ENCODE measurements at places on chromosomes 16 and 17.

GRCh38 chr16:64149756-64150155 lies 972.1 kb downstream of the CDH11 start:
- no peak overlapping the region for H3K4me3 ChIP-seq
- H3K27ac ChIP-seq = no peak overlapping the region
- no peaks in the 10 kb centered on the region for H3K36me3 ChIP-seq
- no peaks in the 10 kb centered on the region for H3K27me3 ChIP-seq
- no peak for DNase-seq

- H3K4me1 ChIP-seq = peaks cover 22% of the 10 kb centered on the region
- H3K4me3 ChIP-seq = no peak overlapping the region
- no peak for DNase-seq
- H3K27me3 ChIP-seq = no peaks in the 10 kb centered on the region
Measured at GRCh38 chr16:66936889-66937554, 1.7 kb downstream of the CES2 start.

DNA sequence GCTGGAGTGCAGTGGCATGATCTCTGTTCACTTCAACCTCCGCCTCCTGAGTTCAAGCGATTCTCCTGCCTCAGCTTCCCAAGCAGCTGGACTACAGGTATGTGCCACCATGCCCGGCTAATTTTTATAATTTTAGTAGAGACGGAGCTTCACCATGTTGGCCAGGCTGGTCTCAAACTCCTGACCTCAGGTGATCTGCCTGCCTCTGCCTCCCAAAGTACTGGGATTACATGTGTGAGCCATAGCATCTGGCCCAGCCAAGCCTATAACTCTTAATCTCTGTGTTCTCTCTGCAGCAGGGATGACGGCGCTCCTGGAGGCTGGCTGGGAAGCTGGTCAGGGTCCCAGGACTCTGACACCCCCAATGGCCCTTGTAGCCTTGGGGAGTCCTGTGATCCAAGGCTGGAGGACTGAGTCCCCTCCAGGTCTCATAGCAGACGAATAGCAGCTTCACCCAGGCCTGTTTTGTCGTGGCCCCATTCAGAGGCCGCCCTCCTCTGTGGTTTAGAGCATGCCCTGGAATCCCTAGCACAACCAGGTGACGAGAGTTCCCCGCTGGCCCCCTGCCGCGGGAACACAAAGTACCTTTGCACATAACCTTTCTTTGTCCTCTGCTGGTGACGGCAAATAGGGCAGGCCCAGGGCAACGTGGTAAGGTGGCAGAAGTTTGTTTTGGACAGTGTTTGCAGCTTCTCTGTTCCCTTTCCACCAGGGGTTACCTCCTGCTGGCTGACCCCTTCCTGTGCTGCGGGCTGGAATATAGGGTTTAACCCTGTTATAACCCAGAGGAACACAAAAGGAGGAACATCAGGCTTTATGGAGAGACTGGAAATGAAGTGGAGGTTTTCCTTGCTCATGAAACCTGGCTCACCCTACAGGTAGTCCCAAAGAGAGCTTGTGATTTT lies 43.0 kb upstream of the TOB1 start:
- no peaks in the 10 kb centered on the region for H3K27me3 ChIP-seq
- peak; percentile 66 for DNase-seq
- H3K36me3 ChIP-seq = no peaks in the 10 kb centered on the region
- H3K4me1 ChIP-seq = peaks cover 2% of the 10 kb centered on the region

- H3K4me3 ChIP-seq = no peak overlapping the region
- DNase-seq = no peak
- H3K36me3 ChIP-seq = no peaks in the 10 kb centered on the region
- no peaks in the 10 kb centered on the region for H3K27me3 ChIP-seq
- H3K27ac ChIP-seq = no peak overlapping the region
- no peaks in the 10 kb centered on the region for H3K4me1 ChIP-seq
Measured at GRCh38 chr16:26204138-26204537, 512.4 kb downstream of the HS3ST4 start.

- no peak overlapping the region for H3K4me3 ChIP-seq
- no peaks in the 10 kb centered on the region for H3K36me3 ChIP-seq
- no peak for DNase-seq
- no peak overlapping the region for H3K27ac ChIP-seq
Measured at GRCh38 chr17:6969323-6969726, 26.5 kb upstream of the ALOX12 start.

GRCh38 chr17:58680038-58680369 lies 11.8 kb downstream of the TEX14 start:
- H3K27me3 ChIP-seq = no peaks in the 10 kb centered on the region
- no peaks in the 10 kb centered on the region for H3K4me1 ChIP-seq
- no peak overlapping the region for H3K27ac ChIP-seq
- no peak for DNase-seq

DNA sequence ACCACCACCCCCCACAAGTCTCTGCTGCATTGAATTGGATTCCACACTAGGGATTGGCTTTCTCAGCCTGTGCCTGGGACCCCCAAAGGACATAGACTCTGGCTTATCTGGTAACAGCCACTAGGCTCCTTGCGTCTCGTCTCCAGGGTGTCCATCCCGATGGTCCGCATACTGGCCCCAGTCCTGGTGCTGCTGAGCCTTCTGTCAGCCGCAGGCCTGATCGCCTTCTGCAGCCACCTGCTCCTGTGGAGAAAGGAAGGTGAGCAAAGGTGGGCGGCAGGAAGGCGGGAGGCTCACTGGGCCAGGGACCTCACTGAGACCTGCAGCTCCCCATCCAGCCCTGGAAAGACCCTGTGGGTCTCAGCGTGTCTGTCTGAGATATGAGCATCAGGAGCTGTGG lies 8.1 kb downstream of the CD300LG start:
- H3K36me3 ChIP-seq = no peaks in the 10 kb centered on the region
- H3K4me1 ChIP-seq = no peaks in the 10 kb centered on the region
- peaks cover 22% of the 10 kb centered on the region for H3K27me3 ChIP-seq
- no peak overlapping the region for H3K27ac ChIP-seq
- H3K4me3 ChIP-seq = no peak overlapping the region

GRCh38 chr17:55158439-55158838 lies 106.3 kb upstream of the HLF start:
- H3K4me3 ChIP-seq = no peak overlapping the region
- H3K36me3 ChIP-seq = no peaks in the 10 kb centered on the region

DNA sequence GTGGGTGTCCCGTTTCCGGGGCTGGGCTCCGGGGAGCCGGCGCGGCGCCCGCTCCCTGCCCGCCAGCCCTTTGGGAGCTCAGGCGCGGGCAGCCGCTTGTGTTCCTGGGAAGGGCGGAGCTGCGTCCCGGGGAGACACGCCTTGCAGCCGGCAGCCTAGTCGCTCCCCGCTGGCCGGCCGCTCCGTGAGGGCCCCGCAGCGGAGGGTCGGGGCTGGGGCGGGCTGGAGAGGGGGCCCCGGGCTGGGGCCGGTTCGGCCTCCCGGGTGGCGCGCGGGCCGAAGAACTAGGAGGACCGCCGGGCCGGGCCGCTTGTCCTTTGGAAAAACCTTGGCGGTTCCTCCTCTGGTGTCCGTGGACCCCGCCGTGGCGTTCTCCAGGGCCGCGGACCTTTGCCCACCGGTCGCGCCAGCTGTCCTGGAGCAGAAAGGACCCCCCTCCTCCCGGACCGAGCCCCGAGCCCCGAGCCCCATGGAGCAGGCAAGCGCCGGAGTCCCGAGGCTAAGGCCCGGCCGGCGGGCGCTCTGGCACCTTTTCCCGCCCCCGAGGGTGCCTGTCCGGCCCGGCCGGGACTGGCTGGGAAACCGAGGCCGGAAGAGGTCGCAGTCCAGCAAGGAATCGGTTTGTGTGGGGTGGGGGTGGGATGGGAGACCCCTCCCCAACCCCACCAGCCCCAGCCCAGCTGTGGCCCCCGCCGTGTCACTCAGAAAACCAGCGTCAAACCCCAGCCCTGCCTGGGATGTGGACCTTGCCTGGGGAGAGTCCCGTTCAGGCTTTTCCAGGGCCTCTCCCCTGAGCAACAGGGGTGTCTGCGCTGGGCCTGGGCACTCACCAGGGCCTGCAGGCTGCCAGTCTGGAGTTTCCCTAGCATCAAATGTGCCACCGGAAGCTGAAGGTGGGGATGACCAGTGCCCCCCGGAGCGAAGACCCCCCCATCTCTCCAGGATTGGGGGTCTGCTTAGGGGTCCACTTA lies 6.8 kb upstream of the TBC1D3B start:
- no peak overlapping the region for H3K27ac ChIP-seq
- DNase-seq = peak; percentile 73
- H3K36me3 ChIP-seq = no peaks in the 10 kb centered on the region

DNA sequence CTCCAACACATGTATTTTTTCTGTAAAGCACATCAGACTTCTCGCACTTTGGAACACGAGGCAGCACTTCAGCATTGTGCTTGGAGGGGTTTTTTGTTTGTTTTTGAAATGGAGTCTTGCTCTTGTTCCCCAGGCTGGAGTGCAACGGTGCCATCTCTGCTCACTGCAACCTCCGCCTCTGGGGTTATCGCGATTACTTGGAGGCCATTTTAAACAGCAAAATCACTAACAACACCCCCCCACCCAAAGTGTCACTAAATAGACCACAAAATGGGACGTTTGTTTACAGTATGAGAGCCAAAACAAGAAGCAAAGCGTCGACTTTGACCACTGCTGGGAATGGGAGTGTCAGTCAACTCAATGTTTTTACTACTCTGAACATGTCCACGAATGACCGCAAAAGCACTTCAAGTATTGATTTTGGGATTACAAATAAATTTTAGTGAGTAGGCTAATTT lies 9.0 kb upstream of the C16orf87 start:
- H3K27ac ChIP-seq = no peak overlapping the region
- peaks cover 3% of the 10 kb centered on the region for H3K4me1 ChIP-seq
- no peak for DNase-seq
- H3K4me3 ChIP-seq = no peak overlapping the region
- H3K36me3 ChIP-seq = no peaks in the 10 kb centered on the region

- H3K4me1 ChIP-seq = peaks cover 7% of the 10 kb centered on the region
- H3K27me3 ChIP-seq = no peaks in the 10 kb centered on the region
- no peak for DNase-seq
- H3K4me3 ChIP-seq = no peak overlapping the region
- H3K36me3 ChIP-seq = no peaks in the 10 kb centered on the region
- no peak overlapping the region for H3K27ac ChIP-seq
Measured at GRCh38 chr17:15890279-15890892, 54.5 kb upstream of the ADORA2B start.

DNA sequence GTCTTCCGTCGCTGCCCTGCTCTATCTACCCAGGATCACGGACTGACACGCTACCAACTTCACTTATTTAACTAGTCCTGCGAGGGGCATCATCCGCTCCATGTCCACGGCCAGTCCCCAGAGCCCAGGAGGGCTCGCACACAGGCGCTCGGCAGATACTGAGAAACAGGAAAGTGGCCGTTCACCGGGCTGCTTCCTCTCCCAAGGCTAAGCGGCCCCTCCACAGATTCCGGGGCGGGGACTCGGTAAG lies 388 bp downstream of the OXLD1 start:
- H3K4me1 ChIP-seq = peaks cover 18% of the 10 kb centered on the region
- peaks cover 34% of the 10 kb centered on the region for H3K36me3 ChIP-seq
- H3K27ac ChIP-seq = peak overlapping the region; percentile 94
- H3K4me3 ChIP-seq = peak overlapping the region; percentile 91
- no peaks in the 10 kb centered on the region for H3K27me3 ChIP-seq

- no peak for DNase-seq
- H3K36me3 ChIP-seq = peaks cover 36% of the 10 kb centered on the region
- H3K27me3 ChIP-seq = no peaks in the 10 kb centered on the region
- no peak overlapping the region for H3K27ac ChIP-seq
- peaks cover 12% of the 10 kb centered on the region for H3K4me1 ChIP-seq
Measured at GRCh38 chr17:80902197-80902962, 89.3 kb upstream of the CHMP6 start.

- H3K27me3 ChIP-seq = no peaks in the 10 kb centered on the region
- no peak for DNase-seq
- H3K36me3 ChIP-seq = no peaks in the 10 kb centered on the region
Measured at GRCh38 chr16:88973007-88973410, 4.0 kb downstream of the CBFA2T3 start.

DNA sequence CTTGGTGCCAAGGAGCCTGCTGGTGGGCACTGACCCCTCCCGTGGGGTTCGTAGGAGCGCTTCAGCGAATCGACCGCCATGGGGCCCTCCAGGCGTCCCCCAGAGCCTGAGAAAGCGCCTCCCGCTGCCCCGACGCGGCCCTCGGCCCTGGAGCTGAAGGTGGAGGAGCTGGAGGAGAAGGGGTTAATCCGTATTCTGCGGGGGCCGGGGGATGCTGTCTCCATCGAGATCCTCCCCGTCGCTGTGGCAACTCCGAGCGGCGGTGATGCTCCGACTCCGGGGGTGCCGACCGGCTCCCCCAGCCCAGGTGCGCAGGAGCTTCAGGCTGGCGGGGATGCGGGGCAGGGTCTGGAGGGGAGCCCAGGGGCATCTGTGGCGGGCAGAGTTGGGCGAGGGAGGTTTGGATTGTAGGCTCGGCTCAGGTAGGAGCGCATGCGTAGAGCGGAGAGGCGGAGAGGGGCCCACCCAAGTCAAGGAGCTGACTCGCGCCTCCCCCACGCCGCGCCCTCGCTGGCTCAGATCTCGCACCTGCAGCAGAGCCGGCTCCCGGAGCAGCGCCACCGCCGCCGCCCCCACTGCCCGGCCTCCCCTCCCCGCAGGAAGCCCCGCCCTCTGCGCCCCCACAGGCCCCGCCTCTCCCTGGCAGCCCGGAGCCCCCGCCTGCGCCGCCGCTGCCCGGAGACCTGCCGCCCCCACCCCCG lies 19.8 kb downstream of the FMNL1 start:
- H3K27ac ChIP-seq = no peak overlapping the region
- no peaks in the 10 kb centered on the region for H3K27me3 ChIP-seq
- peaks cover 99% of the 10 kb centered on the region for H3K36me3 ChIP-seq
- peak overlapping the region; percentile 23 for H3K4me3 ChIP-seq
- H3K4me1 ChIP-seq = peaks cover under 1% of the 10 kb centered on the region

- H3K4me1 ChIP-seq = no peaks in the 10 kb centered on the region
- no peak for DNase-seq
- no peaks in the 10 kb centered on the region for H3K36me3 ChIP-seq
- no peak overlapping the region for H3K4me3 ChIP-seq
Measured at GRCh38 chr16:26139884-26140283, 448.1 kb downstream of the HS3ST4 start.

DNA sequence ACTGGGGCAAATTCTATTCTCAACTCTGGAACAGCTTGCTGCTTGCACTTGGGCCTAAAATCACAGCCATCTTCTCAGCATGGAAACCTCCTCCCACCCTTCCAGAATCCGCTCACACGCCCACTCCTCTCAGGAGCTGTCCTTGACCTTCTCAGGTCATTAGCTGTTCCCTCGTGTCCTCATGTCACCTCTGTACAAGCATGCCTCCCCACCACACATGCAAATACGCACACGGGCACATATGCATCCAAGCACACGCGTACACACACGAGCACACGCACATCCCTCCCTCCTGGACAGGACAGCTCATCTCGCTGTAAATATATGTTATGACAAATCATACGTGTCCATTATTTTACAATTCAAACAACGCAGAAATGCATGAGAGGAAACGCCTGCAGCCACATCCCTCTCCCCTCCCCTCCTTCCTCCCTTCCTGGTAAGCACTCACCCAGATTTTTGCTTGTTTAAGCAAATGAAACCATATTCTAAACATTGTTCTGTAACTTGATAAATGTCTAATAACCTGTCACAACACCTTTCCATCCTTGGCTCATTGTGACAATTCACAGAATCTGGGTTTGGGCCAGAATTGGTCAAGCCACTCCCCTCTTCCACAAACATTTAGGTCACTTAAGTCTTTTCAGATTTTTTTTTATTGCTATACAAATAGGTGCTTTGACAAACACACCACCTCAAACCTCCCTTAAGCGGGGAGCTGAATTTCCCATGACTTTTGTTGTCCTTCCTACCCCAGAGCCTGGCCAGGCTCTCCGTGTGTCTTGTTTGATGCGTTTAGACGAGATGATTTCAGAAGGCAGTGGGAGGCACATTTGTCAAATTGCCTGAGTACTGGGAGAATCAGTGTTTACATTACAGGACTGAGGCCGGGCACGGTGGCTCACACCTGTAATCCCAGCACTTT lies 41.7 kb downstream of the DNAH17 start:
- H3K27me3 ChIP-seq = no peaks in the 10 kb centered on the region
- no peak overlapping the region for H3K4me3 ChIP-seq
- peaks cover 14% of the 10 kb centered on the region for H3K4me1 ChIP-seq
- H3K27ac ChIP-seq = peak overlapping the region; percentile 13

Measured in left lung (tissue), 14 donors.